ENCODE measurements at places on chromosomes 2 and 18.

GRCh38 chr18:62736077-62736855 lies 20.9 kb downstream of the PHLPP1 start:
- DNase-seq = no peak

- no peak for DNase-seq
Observed at GRCh38 chr2:172381275-172382027, 45.9 kb upstream of the ITGA6 start.

GRCh38 chr2:217491271-217491670 lies 511.5 kb downstream of the TNS1 start:
- DNase-seq = no peak

DNA sequence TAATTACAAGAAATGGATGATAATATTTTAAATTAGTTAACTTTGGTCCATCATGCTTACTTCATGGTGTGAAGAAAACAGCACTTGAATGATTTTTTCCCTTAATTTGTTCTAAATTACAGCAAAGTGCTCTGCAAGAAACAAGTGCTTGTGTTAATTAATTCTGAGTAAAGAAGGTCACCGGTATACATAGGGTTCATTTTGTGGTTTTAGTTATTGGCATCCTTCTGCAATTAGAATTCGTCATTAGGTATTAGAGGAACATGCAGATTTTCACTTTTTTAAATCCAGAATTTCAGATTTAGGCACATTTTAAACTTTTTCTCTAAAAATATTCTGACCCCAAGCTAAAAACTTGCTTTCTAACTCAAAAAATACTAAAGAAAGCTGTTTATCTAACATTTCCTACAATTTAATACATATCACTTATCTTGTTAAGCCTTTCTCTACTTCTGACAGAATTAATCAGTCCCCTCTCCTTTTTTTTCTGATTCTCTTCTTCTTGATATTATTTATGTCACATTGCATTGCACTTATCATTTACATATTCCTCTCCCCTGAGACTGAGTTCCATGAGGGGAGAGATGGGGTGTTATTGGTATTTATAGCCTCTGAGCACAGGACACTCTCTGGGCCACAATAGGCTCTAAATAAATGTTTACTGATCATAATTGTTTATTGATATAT lies 129.2 kb downstream of the PLA2R1 start:
- no peak for DNase-seq

DNA sequence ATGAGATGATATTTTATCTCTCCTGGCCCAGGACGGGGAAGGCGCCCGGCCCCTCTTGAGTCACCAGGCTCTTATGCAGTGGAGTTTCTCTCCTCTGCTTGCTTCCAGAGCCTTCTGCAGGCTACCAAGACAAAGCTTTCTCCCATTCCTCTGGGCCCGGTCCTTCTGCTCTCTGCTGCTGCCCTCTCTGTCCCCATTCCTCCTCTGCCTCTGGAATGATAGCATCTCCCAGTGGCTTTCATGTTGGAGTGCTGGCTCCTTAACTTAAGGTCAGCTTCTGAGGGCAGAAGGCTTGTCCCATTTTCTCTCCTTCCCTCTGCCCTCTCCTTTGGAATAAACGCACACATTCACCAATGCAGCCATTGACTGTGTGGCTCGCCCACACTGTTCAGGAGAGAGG lies 86.2 kb downstream of the SDC1 start:
- no peak for DNase-seq

GRCh38 chr18:13136056-13136903 lies 82.3 kb upstream of the LDLRAD4 start:
- peak; percentile 25 for DNase-seq

- no peak for DNase-seq
Observed at GRCh38 chr2:67773851-67774250, 289.0 kb downstream of the C1D start.
